ENCODE measurements at places on chromosomes 5 and 9.

- no peak for DNase-seq
These were observed 2.5 kb downstream of the ENTPD8 start for GRCh38 chr9:137438591-137439157.

DNA sequence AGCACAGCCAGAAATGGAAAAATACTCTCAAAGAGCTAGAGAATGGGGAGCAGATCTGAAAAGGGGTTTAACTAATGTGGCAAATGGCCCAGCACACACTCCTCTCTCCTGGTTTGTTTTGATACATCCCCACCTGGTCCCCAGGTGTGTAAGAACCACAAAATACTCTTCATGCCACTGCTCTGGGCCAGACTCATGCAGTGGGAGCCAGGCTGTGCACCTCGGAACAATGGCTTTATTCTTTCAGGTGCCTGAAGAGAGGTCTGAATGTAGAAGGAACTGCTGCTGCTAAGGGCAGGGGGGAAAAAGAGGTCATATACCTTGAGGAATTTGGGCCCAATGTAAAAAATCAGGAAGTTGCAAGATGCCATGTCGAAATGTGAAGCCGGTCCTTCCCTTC, 123.9 kb upstream of the ADAMTSL1 start:
- DNase-seq, result no peak

- no peak for DNase-seq
These were observed 88.1 kb upstream of the ADAMTSL1 start for GRCh38 chr9:18385696-18386490.

DNA sequence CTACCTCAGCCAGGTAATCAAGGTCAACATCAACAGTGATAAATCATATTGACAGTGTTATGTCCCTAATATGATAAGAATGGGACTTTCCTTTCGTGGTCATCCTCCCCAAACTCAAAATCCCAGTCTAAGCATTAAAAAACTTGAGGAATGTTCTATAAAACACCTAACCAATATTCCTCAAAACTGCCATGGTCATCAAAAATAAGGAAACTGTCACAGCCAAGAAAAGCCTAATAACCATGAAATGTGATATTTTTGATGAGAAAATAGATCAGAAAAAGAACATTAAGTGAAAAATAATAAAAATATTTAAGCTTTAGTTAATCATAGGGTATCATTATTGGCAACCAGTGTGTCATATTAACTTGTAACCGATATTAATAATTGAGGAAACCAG, 232.1 kb upstream of the ATP10B start:
- no peak for DNase-seq

- no peak for DNase-seq
These were observed 95.2 kb downstream of the CNTLN start for GRCh38 chr9:17229945-17230560.

- no peak for DNase-seq
These were observed 3.3 kb upstream of the PAIP1 start for GRCh38 chr5:43560128-43560527.

Data from cerebellum (tissue), 4 donors.